Hematopoietic multipotent progenitor cell treated with erythropoietin and hydrocortisone succinate and interleukin-3 and kit ligand, for 8 days (in vitro differentiated cells): ENCODE measurements at places on chromosomes 2 and 18.

DNA sequence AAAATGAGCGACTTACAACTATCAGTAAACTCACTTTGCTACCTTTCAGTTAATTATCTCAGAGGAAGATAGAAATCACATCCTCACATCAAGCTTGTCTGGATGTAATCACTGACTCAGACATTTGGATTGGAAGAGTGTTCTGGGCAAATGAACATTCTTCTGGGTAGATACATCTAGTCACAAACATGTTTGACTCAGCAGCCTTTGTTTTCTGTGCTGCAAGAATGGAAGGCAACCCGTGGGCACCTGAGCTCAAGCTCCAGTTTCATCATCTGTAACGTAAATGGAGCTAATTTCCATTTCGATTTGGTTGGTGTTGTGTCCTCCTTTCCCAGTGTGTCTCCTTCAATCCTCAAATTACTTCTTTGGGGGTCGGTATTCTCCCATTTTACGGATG is 58.5 kb downstream of the ACAA2 start:
- no peak for DNase-seq

- DNase-seq: peak; percentile 75
These were observed 201.4 kb downstream of the SOCS6 start for GRCh38 chr18:70489986-70490933.

- peak; percentile 76 for DNase-seq
These were observed 1.2 kb upstream of the DNAJB2 start for GRCh38 chr2:219277703-219278654.

GRCh38 chr2:72126186-72127100 is 21.2 kb downstream of the CYP26B1 start:
- no peak for DNase-seq

- DNase-seq: no peak
These were observed 9.1 kb downstream of the ARHGAP15 start for GRCh38 chr2:143138292-143138691.

- no peak for DNase-seq
These were observed 34.8 kb downstream of the ATOH8 start for GRCh38 chr2:85788603-85789002.

DNA sequence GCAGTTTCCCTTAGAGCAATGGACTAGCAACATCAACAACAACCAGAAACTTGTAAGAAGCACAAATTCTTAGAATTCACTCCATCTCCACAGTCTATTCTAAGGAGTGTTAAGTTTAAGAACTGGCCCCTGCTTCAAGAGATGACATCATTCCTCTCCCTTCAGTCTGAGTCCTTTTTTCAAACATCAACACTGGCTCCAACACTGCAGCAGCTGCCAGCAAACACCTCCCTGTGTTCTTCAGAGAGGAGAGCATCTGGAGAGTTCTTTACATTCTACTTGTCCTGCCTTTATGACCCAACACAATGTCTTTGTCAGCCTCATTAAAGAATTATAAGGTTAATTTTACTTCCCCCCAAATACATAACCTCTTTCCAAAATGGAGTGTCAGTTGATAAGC is 122.3 kb downstream of the HNMT start:
- DNase-seq: no peak

DNA sequence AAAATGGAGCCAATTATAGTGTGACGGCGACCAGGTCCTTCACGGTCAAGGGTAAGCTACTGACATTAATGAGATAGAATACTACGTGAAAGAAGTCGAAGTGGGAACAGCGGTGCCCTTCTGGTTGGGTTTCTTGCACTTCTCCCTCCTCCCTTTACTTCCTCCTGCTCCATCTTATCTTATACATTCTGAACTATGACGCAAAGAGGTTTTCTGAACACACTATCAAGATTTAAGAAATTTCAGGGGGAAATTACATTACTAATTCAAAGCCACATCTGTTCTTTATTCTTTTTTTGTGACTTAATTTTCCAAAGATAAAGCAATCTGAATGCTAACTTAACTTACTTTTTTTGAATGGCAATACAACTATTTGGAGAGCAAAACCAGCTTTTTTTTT is 14.8 kb upstream of the IL18R1 start:
- peak; percentile 19 for DNase-seq

DNA sequence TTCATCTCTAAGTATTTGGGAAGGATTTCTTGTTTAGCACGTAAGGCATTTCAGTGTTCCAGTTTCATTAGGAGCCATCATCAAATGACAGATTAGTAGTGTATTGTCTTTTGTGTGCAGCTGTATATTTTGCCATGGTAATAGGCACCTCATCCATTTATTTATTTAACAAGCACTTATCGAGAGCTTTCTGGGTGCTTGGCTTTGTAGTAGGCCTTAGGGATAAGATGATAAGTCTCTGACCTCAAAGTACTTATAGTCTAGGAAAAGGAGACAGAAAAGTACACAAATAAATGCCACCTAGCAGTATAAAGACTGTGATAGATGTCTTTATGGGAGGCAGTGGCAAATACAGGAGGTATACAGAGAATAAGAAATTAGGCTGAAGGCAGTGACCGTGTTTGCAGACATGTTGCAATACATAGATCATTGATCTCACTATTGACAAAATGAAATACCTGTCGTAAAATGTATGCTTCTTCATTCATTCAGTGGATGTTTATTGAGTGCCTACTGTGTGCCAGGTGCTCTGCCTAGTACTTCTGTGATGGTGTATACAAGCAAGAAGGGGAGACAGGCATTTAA is 265.9 kb downstream of the SETBP1 start:
- DNase-seq: no peak

- DNase-seq: no peak
These were observed 95.9 kb downstream of the NCOA1 start for GRCh38 chr2:24586955-24587354.

GRCh38 chr2:161138429-161138828 is 21.8 kb upstream of the TANK start:
- DNase-seq: peak; percentile 12

- no peak for DNase-seq
These were observed 189.3 kb downstream of the ANKRD44 start for GRCh38 chr2:197121255-197121654.

GRCh38 chr2:166494140-166494624 is at the start of gene SCN7A:
SCN7A (minus strand) TSS chr2:166494249; CDS start chr2:166477696, 16,553 bp downstream.
- no peak for DNase-seq

DNA sequence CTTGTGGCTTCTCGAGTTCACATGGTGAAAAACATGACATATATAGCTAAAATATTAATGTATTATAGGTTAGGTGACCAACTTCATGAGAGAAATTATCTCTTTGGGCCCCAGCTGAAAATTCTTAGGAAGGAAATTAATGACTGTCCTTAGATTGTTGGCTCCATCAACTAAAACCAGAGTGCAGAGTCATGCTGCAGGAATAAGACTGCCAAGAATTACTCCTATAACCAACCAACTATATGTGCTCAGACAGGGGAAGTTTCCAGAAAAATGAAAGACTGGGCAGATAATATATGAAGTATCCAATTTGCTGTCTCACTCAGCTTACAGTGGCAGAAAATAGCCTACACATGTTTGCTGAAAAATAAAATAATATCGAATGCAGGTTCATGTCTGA is 71.0 kb upstream of the TMEFF2 start:
- DNase-seq: no peak

- DNase-seq: no peak
These were observed 235.7 kb downstream of the CDCA7 start for GRCh38 chr2:173590276-173590861.

GRCh38 chr2:71923143-71923525 is 224.5 kb downstream of the CYP26B1 start:
- DNase-seq: no peak

GRCh38 chr2:70797506-70797905 is 7.1 kb upstream of the FIGLA start:
- no peak for DNase-seq

DNA sequence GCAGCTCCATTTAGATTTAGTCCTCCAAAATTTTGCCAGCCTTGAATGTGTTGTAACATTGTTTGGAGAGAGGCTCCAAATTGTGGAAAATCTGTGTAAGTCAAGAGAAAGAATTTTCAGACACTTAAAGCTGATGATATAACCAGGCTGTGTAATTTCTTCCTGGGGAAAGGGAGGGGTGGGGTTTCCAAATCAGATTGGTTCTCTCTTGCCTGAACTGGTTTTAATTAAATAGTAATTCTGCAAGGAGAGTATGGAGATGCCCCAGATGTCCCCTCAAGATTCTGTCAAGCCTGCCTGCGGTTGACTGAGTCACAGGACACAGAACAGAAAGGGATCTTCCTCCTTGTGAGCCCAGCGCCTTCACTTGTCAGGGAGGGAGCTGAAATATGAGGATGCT is 54.5 kb downstream of the C18orf63 start:
- no peak for DNase-seq

GRCh38 chr18:34083910-34084535 is 140.7 kb downstream of the NOL4 start:
- DNase-seq: no peak

- no peak for DNase-seq
These were observed 5.9 kb upstream of the RPL37A start for GRCh38 chr2:216492597-216493333.

GRCh38 chr2:144152817-144153271 is 367.1 kb downstream of the ZEB2 start:
- DNase-seq: peak; percentile 91

- DNase-seq: no peak
These were observed 594.0 kb downstream of the ERBB4 start for GRCh38 chr2:211944572-211944971.

- no peak for DNase-seq
These were observed 42.7 kb downstream of the SMAD4 start for GRCh38 chr18:51072586-51073313.

GRCh38 chr2:20451341-20451740 is 4.5 kb downstream of the RHOB start:
- no peak for DNase-seq

- DNase-seq: no peak
These were observed 91.6 kb downstream of the ZNF407 start for GRCh38 chr18:74689251-74689650.

DNA sequence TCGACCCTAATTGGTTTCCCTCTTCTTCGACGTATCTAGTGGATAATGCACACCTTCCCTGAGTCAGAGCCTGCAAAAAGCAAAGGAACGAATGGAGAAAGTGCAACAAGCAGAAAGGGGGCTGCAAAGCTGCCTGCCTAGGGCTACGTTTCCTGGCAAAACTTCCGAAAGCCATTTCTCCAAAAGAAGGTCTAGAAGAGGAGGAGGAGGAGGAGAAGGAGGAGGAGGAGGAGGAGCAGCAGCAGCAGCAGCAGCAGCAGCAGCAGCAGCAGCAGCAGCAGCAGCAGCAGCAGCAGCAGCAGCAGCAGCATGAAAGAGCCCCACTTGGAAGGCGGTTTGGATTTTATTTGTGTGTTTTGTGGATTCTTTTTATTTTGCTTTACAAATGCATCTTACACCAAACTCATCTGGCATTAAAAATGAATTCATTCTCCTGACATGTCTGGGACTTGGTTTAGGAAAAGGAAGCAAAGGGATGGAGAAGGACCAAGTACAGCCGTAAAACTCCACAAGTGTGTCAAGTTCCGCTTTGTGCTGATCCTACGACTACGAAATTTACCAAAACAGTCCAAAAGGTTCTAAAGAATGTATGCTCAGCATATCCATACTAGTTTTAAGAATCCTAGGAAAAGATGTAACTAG is 2.0 kb downstream of the TCF4 start:
- DNase-seq: peak; percentile 22

- DNase-seq: peak; percentile 12
These were observed 2.4 kb downstream of the FARP2 start for GRCh38 chr2:241358470-241358869.

GRCh38 chr2:234147335-234147861 is 96.9 kb downstream of the SPP2 start:
- DNase-seq: no peak

- no peak for DNase-seq
These were observed 96.0 kb downstream of the CDH2 start for GRCh38 chr18:28080876-28081300.

GRCh38 chr18:8520266-8520665 is 89.0 kb upstream of the RAB12 start:
- DNase-seq: no peak

DNA sequence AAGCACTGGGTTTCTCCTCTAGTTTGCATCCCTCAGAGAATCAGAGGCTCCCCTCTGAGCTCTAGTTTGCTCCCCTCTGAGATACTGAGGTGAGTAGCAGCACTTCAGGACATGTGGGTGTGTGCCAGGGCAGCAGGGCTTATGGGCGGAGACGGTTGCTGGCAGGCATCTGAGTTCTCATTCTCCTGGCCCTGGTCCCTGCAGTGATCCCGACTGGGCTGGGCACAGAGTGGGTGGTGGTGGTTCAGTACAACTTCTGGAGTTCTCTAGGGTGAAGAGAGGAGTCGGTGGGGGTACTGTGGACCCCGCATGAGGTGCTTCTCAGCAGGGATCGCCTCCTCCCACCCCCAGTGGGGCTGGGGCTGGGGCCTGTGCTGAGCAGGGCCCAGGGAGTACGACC is 47.9 kb downstream of the BOLA3 start:
- DNase-seq: peak; percentile 76

- no peak for DNase-seq
These were observed 324.9 kb downstream of the LPIN1 start for GRCh38 chr2:12071318-12071717.

GRCh38 chr2:121999264-121999663 is 243.8 kb downstream of the TSN start:
- peak; percentile 80 for DNase-seq

- DNase-seq: no peak
These were observed 61.1 kb upstream of the ACYP2 start for GRCh38 chr2:54054271-54054670.

GRCh38 chr2:96324721-96325040 is 436 bp upstream of the ITPRIPL1 start:
- DNase-seq: peak; percentile 45

GRCh38 chr2:174635015-174635593 is 37.5 kb upstream of the WIPF1 start:
- DNase-seq: no peak

GRCh38 chr18:57154191-57154830 is 7.4 kb downstream of the BOD1L2 start:
- DNase-seq: no peak
